RPMI8226 (cell line): ENCODE measurements at places on chromosomes 16 and 17.

DNA sequence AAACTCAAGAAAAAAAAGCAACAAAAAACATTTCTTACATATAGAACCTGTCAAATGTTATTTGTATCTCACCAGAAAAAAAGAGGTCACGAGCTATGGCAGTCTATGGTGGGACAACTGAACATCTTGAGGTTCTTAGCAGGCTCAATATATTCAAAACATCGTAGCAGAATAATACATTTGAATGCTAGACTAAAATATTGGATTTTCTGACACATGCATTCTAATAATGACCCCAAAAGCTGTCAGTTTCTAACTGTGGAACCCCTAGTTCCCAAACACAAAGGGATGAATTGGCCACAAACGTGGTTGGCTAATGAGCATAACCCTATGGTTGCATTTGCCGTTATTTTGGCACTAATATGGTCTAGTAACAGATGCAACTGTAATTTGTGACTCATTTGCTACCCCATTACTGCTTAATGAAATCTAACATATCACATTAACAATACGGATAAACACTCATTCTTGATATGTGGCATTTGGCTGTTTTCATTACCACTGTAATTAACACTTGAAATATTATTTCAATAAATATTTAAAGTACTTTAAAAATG, 81.2 kb downstream of the TOX3 start:
- no peak for DNase-seq

GRCh38 chr17:8820311-8821010, 21.3 kb upstream of the MFSD6L start:
- no peak for DNase-seq

GRCh38 chr17:42317266-42317845, 29.1 kb downstream of the STAT5A start:
- DNase-seq, result no peak

DNA sequence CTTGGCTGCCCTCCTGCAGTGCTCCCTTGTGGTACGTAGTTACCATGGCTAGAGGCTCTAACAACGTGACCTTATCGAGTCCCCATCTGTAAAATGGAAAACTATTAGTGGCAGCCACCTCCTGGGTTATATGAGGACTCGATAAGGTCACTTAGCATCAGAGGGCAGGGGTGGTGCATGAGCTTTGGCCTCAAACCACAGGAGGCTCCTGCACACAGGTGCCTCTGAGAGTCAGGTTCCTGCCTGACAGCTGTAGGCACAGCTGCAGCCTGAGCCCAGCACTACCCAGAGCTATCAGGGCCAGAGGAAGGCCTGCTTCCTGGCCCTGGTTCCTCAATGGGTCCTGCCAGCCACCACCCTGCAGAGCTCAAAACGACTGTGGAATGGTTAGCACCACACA, 57.2 kb upstream of the SEC14L1 start:
- peak; percentile 97 for DNase-seq

GRCh38 chr16:46866286-46866685, 17.9 kb upstream of the GPT2 start:
- DNase-seq, result no peak

GRCh38 chr16:54446639-54447038, 160.1 kb upstream of the IRX3 start:
- DNase-seq, result no peak

GRCh38 chr17:30950669-30951399, 20.0 kb upstream of the RNF135 start:
- DNase-seq, result peak; percentile 98

DNA sequence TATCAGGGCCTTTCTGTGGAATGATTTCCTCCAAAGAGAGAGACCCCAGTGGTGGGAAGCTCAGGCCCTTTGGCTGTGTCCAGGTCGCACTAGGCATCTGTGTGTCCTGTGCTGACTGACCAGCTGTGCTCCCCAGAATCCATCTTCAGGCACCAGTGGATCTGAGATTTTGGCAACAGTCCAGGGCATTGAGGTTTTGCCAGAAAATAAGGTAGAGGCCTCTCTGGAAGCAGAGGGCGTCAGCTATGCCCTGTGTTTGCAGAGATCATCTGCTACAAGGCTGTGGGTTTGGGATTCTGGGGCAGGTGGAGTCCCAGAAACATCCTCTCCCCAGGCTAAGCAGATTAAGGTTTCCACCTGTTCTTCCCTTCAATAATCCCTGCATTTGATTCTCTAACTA, 57.5 kb upstream of the TOB1 start:
- DNase-seq, result peak; percentile 30

DNA sequence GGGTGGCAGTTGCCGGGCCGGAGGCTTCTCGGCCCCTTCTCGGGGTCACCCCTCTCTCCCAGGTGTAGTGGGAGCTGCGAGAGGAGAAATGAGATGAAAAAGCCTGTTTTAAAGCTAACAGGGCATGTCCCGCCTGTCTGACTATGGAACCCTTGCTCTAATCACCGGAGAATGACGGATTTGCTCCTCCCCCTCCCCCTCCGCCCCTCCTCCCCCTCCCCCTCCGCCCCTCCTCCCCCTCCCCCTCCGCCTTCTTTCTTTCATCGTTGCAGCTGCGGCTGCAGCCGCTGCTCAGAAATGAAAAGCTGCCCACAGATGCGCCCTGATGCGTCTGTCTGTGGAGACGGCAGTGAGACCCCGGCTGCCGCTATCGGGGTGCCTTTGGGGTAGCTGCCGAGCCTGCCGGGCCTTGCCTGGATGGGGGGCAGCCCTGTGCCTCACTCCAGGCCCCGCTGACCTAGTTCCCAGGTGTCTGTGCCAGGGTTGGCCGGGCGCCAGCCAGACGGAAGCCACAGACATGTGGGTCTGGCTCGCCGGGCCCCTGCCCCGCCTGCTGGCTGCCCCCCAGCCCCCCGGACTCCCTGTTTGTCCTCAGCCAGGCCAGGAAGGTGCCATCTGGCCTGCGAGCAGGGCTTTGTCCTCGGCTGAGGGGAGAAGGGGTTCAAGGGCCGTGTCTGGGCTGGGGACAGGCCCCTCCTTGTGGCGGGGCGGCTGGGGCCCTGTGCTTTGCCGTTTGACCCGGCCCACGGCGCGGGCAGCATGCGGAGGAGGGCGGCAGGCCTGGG, 37.7 kb downstream of the GINS2 start:
- no peak for DNase-seq
